ENCODE measurements at places on chromosomes 16 and 17.
A peak's percentile ranks its signal among the peaks of the same experiment; 100 is the strongest.

- no peak for DNase-seq
These were observed 16.8 kb downstream of the KCTD5 start for GRCh38 chr16:2698965-2699750.

GRCh38 chr17:4800462-4801196 is 1.5 kb downstream of the C17orf114 start:
- no peak for DNase-seq

- DNase-seq = no peak
These were observed 29.0 kb downstream of the WSB1 start for GRCh38 chr17:27322690-27323508.

- DNase-seq = no peak
These were observed 61.1 kb downstream of the BANP start for GRCh38 chr16:88012360-88012759.

DNA sequence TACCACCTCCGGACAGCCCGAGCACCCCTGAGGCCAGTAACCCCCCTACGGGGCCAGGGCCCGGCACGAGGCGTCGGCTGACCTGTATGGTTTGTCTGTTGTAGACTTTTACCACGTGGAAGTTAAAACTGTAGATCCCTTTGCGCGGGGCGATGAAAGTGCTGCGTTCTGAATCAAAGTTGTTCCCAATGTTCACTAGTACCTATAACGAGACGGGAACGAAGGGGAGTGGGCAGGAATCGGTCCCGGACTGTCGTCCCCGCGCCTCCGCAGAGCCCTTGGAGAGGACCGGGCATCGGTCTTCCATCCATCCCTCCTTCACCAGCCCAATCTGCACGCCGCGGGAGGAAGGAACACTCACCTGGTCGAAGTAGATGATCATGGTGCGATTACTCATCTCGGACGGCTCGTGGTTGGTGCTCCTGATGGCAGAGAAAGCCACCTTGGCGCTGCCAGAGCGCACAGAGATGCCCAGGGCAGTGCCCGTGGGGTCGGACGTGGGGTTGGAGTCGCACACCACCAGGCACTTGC is 732 bp downstream of the CBLN1 start:
- peak; percentile 24 for DNase-seq

DNA sequence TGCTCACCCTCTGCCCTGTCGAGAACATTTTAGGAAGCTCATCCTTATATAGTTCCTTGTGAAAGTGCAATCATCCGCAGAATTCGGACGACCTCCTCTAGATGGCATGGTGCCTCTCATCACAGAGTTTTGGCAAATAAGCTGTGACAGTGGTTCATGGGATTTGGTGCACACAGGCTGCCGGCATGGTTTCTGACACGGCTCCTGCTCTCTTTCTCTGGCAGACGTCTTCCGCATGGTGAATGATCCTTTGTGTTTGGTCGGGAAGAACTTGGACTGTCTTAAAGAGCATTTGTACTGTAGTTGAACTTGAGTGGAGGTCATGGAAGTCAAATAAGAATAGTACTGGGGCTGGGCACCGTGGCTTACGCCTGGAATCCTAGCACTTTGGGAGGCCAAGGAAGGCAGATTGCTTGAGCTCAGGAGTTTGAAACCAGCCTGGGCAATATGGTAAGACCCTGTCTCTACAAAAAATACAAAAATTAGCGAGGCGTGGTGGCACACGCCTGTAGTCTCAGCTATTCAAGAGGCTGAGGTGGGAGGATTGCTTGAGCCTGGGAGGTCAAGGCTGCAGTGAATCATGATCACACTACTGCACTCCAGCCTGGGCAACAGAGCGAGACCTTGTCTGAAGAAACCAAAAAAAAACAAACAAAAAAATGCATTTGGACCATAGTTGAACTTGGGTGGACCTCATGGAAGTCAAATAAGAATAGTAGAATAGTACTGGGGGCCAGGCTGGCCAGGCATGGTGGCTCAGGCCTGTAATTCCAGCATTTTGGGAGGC is 34.7 kb upstream of the NAT9 start:
- DNase-seq = peak; percentile 89

DNA sequence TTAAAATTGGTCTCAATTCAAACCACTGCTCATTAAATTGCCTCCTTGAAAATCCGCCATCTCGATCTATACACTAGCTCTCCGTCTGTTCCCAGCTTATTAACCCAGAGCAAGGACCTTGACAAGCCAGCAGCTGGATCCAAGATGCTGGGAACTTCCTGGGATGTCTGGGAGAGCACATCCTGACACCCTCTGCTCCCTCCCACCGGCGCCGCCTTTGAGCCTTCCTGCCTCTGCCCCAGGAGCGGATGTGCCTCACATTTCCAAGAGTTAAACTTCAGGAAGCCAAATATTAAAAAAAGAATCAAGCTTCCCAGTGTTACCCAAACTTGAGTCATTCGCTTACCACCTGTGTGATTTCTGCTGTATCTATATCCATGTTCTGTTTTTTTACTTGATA is 107.9 kb downstream of the HAPSTR1 start:
- DNase-seq = no peak

GRCh38 chr17:7842380-7843256 is 8.6 kb downstream of the KDM6B start:
- DNase-seq = peak; percentile 46

GRCh38 chr16:10679921-10680320 is 14.8 kb downstream of the TEKT5 start:
- no peak for DNase-seq
